ENCODE measurements at places on chromosomes 1 and 21. TPM values are rescaled to one million over a fixed set of nuclear protein-coding genes. Genes with fewer than 3 reads are reported as not detected.

DNA sequence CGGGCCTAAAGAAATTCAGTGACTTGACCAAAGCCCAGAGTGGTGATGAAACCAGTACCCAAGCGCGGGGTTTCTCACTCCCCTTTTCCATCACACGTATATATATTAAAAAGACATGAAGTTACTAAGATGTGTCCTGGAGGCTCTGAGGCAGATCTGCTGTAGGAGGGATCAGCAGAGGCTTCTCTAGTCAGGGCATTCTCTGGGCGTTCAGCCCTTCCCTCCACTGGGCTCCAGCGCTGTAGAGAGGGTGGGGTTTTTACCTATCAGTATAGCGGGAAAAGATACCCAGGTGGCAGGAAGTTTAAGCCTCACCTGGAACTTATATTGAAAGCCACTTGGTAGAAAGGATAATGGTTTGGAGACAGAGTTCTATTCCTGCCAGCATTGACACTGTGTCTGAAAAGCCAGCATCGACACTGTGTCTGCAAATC lies 862 bp upstream of the PLEKHO1 start:
- H3K4me1 ChIP-seq = peaks cover 69% of the 10 kb centered on the region
- H3K36me3 ChIP-seq = peaks cover 52% of the 10 kb centered on the region
- H3K4me3 ChIP-seq = peak overlapping the region; percentile 93
- DNase-seq = no peak

DNA sequence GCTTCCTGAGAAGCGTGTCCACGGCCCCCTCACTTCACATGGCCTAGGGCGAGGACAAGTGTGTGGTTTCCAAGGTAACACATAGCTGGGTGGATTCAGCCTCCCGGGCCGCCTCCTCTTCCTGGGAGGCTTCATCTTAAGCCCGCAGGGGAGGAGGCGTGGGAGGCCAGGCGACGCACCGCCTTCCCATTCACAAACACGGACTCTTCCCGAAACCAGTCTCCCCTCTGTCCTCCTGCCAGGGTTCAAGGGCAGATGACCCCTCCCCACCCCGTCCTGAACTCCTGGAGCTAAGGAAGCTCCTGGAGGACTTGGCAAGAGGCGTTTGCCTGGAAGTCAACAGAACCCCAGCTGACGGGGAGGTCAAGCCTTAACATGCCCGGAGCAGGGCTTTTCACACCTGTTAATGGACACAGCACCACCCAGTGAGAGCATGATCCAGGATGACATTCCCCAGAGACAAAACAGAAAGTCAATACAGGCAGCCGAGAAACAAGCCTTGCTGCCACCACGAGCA lies 56.7 kb downstream of the KCNN3 start:
- H3K4me1 ChIP-seq = peaks cover 11% of the 10 kb centered on the region
- peaks cover 4% of the 10 kb centered on the region for H3K27me3 ChIP-seq
- DNase-seq = no peak
- no peak overlapping the region for H3K27ac ChIP-seq

DNA sequence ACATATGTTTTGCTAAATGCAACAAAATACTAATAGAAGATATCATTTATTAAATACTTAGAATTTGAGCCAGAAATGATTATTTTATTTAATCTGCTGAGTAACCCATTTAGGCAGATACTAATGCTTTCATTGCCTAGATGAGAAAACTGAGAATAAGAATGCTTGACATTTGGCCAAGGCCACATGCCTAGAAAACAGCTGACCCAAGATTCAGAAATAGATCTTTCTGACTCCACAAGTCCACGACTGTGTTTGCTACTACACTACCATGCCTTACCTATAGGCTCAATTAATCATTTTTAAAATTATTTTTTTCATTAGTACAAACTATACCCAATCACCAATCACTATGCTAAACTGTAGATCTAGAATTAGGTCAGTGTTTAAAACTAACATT lies 129.7 kb downstream of the ATP1B1 start:
- no peaks in the 10 kb centered on the region for H3K4me1 ChIP-seq
- no peaks in the 10 kb centered on the region for H3K27me3 ChIP-seq
- DNase-seq = no peak
- peaks cover 3% of the 10 kb centered on the region for H3K36me3 ChIP-seq
- H3K27ac ChIP-seq = no peak overlapping the region
- H3K4me3 ChIP-seq = no peak overlapping the region

DNA sequence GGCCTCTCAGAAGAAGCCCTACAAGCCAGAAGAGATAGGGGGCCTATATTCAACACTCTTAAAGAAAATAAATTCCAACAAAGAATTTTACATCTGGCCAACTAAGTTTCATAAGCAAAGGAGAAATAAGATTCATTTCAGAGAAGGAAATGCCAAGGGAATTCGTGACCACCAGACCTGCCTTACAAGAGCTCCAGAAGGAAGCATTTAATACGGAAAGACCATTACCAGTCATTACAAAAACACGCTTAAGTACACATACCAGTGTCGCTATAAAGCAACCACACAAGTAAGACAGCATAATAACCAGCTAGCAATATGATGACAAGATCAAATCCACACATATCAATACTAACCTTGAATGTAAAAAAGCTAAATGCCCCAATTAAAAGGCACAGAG lies 704.9 kb upstream of the CHRM3 start:
- H3K4me3 ChIP-seq = no peak overlapping the region
- no peaks in the 10 kb centered on the region for H3K36me3 ChIP-seq
- H3K27me3 ChIP-seq = no peaks in the 10 kb centered on the region
- no peaks in the 10 kb centered on the region for H3K4me1 ChIP-seq
- no peak overlapping the region for H3K27ac ChIP-seq

DNA sequence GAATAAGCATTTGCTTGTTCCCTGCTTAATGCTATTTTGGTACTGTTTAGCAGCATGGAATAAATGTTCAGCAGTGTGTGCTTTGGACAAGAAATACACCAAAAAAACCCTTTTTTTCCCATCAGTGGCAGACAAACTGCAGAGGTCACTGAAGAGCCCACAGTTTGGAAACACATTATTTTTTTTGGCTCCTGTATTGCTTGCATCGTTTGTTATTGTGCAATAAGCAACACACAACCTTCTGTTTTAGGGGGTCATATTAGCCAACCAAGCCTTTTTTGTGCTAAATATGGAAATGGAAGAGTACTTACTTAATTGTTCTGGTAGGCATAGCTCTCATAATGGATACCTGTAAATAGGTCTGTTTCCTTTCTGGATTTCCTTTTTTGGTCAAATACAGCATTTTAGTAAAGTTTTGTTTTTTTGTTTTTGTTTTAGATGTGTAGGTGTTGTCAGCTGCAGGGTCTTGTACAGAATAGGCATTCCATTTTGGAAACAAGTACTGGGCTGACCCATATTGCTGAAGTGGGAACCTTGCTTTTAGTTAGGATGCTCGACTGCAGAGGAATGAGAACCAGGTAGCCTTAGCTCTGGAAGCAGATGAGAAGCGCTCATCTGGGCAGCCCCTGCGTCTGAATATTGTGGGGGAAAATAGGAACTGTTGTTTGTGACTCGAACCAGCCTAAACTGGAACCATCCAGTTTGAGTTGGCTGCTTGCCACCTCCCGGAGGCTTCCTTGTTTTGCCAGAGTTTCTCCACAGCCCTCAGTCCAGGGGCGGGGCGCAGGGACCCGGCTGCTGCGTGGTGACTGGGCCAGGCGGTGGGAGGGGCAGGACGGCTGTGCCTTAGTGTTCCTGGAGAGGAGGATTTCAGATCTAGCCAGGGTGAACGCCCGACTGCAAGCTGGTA lies 38.4 kb downstream of the SPEN start:
- H3K36me3 ChIP-seq = peaks cover 40% of the 10 kb centered on the region
- H3K27me3 ChIP-seq = no peaks in the 10 kb centered on the region
- peak; percentile 39 for DNase-seq

GRCh38 chr1:90362163-90362562 lies 354.9 kb downstream of the BARHL2 start:
- DNase-seq = no peak
- no peak overlapping the region for H3K4me3 ChIP-seq
- H3K36me3 ChIP-seq = no peaks in the 10 kb centered on the region
- no peak overlapping the region for H3K27ac ChIP-seq

DNA sequence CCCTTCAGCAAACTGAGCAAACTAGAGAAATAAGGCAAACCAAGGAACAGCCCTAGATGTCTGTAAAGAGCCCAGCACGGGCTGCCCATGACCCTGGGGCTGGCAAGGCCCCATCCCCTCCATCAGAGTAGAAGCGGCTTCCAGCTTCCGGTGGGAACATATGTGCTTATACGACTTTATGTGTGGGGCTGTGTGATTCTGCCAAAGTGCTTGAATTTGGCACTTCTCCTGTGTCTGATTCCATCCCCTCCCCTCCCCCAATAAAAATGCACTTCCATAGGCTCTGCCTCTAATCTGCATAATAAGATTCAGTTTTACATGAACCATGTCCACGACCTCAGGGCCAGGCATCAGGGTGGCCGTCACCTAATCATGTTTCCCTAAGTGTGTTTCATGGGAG lies 236.6 kb downstream of the DSCAM start:
- H3K27ac ChIP-seq = no peak overlapping the region
- no peak overlapping the region for H3K4me3 ChIP-seq
- H3K4me1 ChIP-seq = no peaks in the 10 kb centered on the region
- no peaks in the 10 kb centered on the region for H3K36me3 ChIP-seq
- DNase-seq = no peak

- H3K4me3 ChIP-seq = peak overlapping the region; percentile 92
- DNase-seq = no peak
- H3K4me1 ChIP-seq = peaks cover 45% of the 10 kb centered on the region
- H3K36me3 ChIP-seq = peaks cover 36% of the 10 kb centered on the region
Observed at GRCh38 chr1:2391931-2392509, 379 bp downstream of the RER1 start.

DNA sequence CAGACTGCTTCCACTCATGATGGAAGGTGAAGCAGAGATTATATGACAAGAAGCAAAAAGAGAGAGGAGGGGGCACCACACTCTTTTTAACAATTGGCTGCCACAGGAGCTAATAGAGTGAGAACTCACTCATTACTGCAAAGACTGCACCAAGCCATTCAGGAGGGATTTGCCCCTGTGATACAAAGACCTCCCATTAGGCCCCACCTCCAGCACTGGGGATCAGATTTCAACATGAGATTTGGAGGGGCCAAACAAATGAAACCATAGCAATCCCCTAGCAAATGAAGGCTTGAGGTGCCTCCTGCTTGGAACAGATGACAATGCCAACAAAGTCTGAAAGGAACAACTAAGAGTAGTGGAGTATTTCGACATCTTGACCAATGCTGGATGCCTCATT lies 122.5 kb upstream of the COA6 start:
- no peak for DNase-seq
- H3K36me3 ChIP-seq = peaks cover 46% of the 10 kb centered on the region
- no peak overlapping the region for H3K27ac ChIP-seq

DNA sequence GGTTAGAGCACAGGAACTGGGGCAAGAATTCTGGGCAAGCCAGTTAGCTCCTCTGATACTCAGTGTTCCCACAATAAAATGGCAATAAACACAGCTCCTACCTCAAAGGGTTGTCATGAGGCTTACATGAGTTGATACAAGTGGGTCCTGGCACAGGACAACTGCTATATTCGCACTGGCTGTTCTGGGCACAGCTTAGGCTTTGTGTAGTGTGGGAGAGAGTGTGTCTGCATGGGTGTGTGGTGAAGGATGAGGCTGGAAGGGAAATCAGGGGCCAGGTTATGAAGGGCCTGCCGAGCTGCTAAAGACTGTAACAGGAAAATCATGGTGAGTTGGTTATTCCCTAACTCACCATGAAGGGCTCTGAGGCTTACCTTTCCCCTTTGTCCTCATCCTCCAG lies 18.7 kb downstream of the ETV3 start:
- peaks cover 12% of the 10 kb centered on the region for H3K4me1 ChIP-seq
- H3K27ac ChIP-seq = no peak overlapping the region
- no peaks in the 10 kb centered on the region for H3K27me3 ChIP-seq
- peaks cover 26% of the 10 kb centered on the region for H3K36me3 ChIP-seq
- no peak for DNase-seq

The PLPPR5 gene
- total RNA-seq = not detected

The RPS27 gene
- 1,866 TPM for total RNA-seq

All from activated CD8-positive, alpha-beta T cell treated with anti-CD3 and anti-CD28 coated beads, Interleukin-2, amount 10 ng/mL, durations not matched to agents 7 days and 5 days (primary cell).